ENCODE measurements at places on chromosomes 1 and 21. TPM values are rescaled to one million over a fixed set of nuclear protein-coding genes. Genes with fewer than 3 reads are reported as not detected.

The PARP1 gene
- 376 TPM for total RNA-seq

DNA sequence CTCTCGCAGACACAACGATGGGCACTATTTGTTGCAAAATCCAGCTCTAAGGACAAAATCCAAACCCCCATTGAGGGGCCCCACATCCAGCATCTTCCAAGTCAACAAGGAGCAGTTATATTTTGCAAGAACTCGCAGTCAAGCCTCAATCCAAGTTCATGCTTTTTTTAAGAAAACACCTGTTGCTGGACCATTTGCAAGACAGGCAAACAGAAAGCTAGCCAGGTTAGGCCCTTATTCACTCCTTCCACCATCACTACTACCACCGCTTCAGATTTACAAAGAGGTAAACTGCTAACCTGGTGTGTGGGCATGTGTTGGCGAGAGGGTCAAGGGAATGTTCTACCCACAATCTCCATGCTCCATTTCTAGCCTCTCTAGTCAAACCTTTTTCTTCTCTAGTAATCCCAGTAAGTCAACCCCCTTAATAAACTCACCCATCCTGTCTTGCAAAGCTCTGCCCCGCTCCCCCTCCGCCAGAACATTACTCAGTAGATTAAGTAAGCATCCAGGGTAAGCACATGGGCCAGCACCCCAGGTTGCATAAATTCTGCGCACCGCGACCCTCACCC lies 703 bp downstream of the ERI3 start:
- DNase-seq, result no peak

The SSR2 gene
- total RNA-seq, result 174 TPM

DNA sequence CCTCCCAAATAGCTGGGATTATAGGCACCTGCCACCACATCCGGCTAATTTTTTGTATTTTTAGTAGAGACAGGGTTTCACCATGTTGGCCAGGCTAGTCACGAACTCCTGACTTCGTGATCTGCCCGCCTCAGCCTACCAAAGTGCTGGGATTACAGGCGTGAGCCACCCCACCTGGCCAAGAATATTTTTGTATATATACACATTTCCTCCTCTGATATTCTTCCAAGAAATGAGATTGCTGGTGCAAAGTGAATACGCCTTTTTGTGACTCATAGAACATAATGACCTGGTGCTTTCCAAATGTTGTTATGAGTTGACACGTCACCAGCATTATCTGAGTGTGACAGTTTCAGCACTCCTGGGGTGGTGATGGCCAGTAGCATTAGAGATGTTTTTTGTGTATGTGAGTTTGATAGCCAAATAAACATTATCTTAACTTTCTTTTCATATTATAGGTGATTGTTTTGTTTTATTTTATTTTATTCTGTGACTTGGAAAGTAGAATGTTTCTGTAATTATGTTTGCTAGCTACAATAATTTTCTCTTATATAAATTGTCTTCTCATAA lies 54.9 kb downstream of the KCNK1 start:
- no peak for DNase-seq

DNA sequence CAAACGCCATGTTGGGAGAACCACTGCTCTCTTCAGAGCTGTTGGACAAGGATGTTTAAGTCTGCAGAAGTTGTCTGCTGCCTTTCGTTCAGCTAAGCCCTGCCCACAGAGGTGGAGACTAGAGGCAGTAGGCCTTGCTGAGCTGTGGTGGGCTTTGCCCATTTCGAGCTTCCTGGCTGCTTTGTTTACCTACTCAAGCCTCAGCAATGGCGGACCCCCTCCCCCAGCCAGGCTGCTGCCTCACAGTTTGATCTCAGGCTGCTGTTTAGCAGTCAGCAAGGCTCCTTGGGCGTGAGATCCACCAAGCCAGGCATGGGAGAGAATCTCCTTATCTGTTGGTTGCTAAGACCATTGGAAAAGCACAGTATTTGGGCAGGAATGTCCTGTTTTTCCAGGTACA lies 74.8 kb downstream of the WDR3 start:
- DNase-seq, result no peak
